Activated CD4-positive, alpha-beta memory T cell treated with anti-CD3 and anti-CD28 coated beads, Interleukin-2, amount 10 ng/mL, durations not matched to agents 7 days and 5 days (primary cell): ENCODE measurements at places on chromosomes 6 and 20. TPM values are rescaled to one million over a fixed set of nuclear protein-coding genes. Genes with fewer than 3 reads are reported as not detected.

- H3K36me3 ChIP-seq, result peaks cover 36% of the 10 kb centered on the region
- DNase-seq, result no peak
- H3K4me1 ChIP-seq, result peaks cover 8% of the 10 kb centered on the region
- H3K4me3 ChIP-seq, result no peak overlapping the region
Observed at GRCh38 chr6:31785475-31785874, 8.3 kb upstream of the VWA7 start.

GRCh38 chr6:34656378-34657036 lies 40.1 kb downstream of the ILRUN start:
- peaks cover 40% of the 10 kb centered on the region for H3K36me3 ChIP-seq
- peak overlapping the region; percentile 67 for H3K4me3 ChIP-seq
- H3K4me1 ChIP-seq, result peaks cover 53% of the 10 kb centered on the region
- H3K27me3 ChIP-seq, result no peaks in the 10 kb centered on the region
- peak overlapping the region; percentile 95 for H3K27ac ChIP-seq
- peak; percentile 47 for DNase-seq

DNA sequence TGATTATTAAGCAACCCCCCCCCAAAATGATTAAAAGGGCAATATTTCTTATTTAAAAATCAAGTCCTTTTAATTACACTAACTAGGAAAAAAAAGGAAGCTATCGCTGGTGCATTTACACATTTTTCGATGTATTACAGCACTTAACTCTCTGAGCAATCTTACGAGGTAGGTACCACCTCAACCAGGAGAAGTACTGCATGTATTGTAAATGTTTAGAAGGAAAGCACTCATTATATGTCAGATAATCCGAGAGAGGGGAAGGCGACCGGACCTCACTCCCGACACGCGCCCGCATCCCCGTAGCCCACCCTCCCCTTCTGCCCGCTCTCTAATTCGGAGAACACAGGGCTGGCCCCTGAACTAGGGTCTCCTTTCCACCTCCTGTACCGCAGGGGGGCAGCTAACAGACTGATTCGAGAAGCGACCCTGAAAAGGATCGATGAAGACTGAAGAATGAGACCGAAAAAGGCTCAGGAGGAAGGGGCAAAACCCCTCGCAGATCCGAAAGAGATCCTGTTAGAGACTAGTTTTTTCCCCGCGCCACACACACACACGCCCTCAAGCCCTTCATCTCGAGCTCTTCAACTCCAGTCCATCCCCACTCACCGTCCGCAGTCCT lies 337 bp downstream of the ESF1 start:
- peaks cover 32% of the 10 kb centered on the region for H3K36me3 ChIP-seq
- H3K4me1 ChIP-seq, result peaks cover 56% of the 10 kb centered on the region
- no peaks in the 10 kb centered on the region for H3K27me3 ChIP-seq
- peak overlapping the region; percentile 97 for H3K4me3 ChIP-seq

- no peak overlapping the region for H3K4me3 ChIP-seq
- H3K36me3 ChIP-seq, result peaks cover 55% of the 10 kb centered on the region
- DNase-seq, result no peak
- H3K27me3 ChIP-seq, result no peaks in the 10 kb centered on the region
- peaks cover 50% of the 10 kb centered on the region for H3K4me1 ChIP-seq
Observed at GRCh38 chr6:158068156-158068892, 86.7 kb downstream of the SYNJ2 start.

GRCh38 chr20:20369250-20370093 lies 1.6 kb downstream of the INSM1 start:
- H3K27me3 ChIP-seq, result peaks cover 68% of the 10 kb centered on the region
- DNase-seq, result no peak
- H3K4me3 ChIP-seq, result peak overlapping the region; percentile 24
- peaks cover 2% of the 10 kb centered on the region for H3K36me3 ChIP-seq
- no peak overlapping the region for H3K27ac ChIP-seq

- no peaks in the 10 kb centered on the region for H3K4me1 ChIP-seq
- DNase-seq, result no peak
- H3K27me3 ChIP-seq, result no peaks in the 10 kb centered on the region
- H3K27ac ChIP-seq, result no peak overlapping the region
- H3K4me3 ChIP-seq, result no peak overlapping the region
Observed at GRCh38 chr20:9179193-9179802, 110.4 kb downstream of the PLCB4 start.

GRCh38 chr6:71294121-71294523 lies 5.5 kb downstream of the OGFRL1 start:
- no peak overlapping the region for H3K27ac ChIP-seq
- H3K36me3 ChIP-seq, result peaks cover 41% of the 10 kb centered on the region
- no peak for DNase-seq
- no peaks in the 10 kb centered on the region for H3K27me3 ChIP-seq
- H3K4me3 ChIP-seq, result no peak overlapping the region
- peaks cover 25% of the 10 kb centered on the region for H3K4me1 ChIP-seq

- no peak overlapping the region for H3K4me3 ChIP-seq
- no peak for DNase-seq
- no peaks in the 10 kb centered on the region for H3K36me3 ChIP-seq
- no peak overlapping the region for H3K27ac ChIP-seq
- no peaks in the 10 kb centered on the region for H3K4me1 ChIP-seq
Observed at GRCh38 chr20:36132802-36133211, 21.7 kb upstream of the EPB41L1 start.

DNA sequence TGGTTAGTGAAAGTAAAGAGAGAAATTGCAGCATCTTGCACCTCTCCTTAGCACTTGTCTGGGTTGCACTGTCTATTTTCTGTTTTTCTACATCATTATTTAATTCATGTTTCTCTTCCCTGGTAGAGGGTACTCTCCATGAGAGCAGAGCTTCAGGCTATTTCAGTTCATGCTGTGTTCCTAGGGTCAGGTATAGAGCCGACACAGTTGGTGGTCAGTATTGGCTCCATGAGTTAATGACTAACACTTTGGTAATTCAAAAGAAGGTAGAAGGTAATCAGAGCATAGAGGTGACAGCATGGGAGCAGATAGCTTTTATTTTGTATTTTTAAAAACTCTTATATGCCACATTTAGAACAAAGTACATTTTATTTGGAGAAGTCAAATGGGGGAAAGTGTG lies 42.7 kb downstream of the RIMS1 start:
- H3K27ac ChIP-seq, result no peak overlapping the region
- H3K36me3 ChIP-seq, result no peaks in the 10 kb centered on the region

GRCh38 chr6:161057103-161058091 lies 65.8 kb downstream of the MAP3K4 start:
- no peak for DNase-seq
- H3K4me3 ChIP-seq, result no peak overlapping the region
- peaks cover 6% of the 10 kb centered on the region for H3K4me1 ChIP-seq
- H3K27ac ChIP-seq, result no peak overlapping the region

TP53TG5 gene
- not detected for total RNA-seq

ARMC2 gene
- total RNA-seq, result 13.6 TPM

ZBTB12 gene
- total RNA-seq, result 0.98 TPM

SUMO4 gene
- 8.5 TPM for total RNA-seq

C6orf15 gene
- not detected for total RNA-seq

MYLK4 gene
- total RNA-seq, result 0.28 TPM

LRRC73 gene
- total RNA-seq, result 0.23 TPM

DDR1 gene
- 3.2 TPM for total RNA-seq

CPXM1 gene
- 0.20 TPM for total RNA-seq
